ENCODE measurements at places on chromosomes 4 and X. TPM values are rescaled to one million over a fixed set of nuclear protein-coding genes. Genes with fewer than 3 reads are reported as not detected.
A peak's percentile ranks its signal among the peaks of the same experiment; 100 is the strongest.

The P2RY8 gene
- 2.5 TPM for total RNA-seq

The RIPPLY1 gene
- total RNA-seq = 0.40 TPM

The JCHAIN gene
- total RNA-seq = 13.3 TPM

The UBL4A gene
- total RNA-seq = 29.4 TPM

The RHOXF2B gene
- total RNA-seq = not detected

The SOX3 gene
- not detected for total RNA-seq

The MAMLD1 gene
- total RNA-seq = 15.3 TPM

The TACR3 gene
- not detected for total RNA-seq

DNA sequence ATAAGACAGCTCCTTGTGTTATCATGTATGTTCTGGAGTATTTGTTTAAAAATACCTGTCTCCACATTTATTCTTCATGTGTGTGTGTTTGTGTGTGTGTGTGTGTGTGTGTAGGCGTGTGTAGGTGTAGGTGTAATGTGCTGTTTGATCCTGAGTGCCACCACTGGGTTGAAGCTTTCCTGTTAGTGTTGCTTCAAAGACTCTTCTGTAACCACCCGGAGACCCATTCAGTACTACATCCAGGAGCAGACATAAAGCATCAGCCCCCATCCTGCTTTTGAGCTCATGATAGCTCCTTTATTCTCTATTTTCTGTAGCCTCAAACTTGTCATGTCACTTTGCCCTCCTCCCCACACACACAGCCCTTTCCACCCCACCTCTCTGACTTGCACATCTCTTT lies 3.0 kb upstream of the ZDHHC9 start:
- DNase-seq = no peak

DNA sequence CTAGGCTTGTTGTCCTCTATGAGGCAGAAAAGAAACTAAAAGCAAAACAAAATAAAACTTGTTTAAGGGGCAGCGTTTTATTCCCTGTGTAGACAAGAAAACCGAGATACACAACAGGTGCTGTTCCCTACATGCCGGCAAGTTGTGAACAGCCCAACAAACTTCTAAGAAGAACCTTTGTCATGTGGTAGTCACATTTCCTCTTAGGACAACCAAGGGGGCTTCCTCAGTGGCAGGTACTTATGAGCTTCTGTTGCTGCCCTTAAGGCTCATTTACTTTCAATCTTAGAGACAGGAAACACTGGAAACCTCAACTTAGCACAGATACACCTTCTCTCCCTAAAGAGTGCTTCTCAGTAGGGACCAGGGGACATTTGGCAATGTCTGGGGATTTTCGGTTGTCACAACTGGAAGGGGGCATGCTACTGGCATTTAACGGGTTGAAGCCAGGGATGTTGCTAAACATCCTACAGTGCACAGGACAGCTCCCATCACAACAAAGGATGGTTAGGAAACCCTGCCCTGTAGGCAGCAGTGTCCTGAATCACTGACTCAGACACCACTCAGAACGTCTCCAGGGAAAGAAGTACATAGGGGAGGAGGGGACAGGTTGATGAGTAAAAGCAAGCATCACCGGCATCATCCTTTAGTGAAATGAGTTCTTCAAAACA lies 111.0 kb downstream of the ASB9 start:
- no peak for DNase-seq

- no peak for DNase-seq
Observed at GRCh38 chr4:76457885-76458284, 22.9 kb downstream of the SHROOM3 start.

- DNase-seq = no peak
Observed at GRCh38 chrX:17774053-17774452, 36.8 kb downstream of the SCML1 start.

DNA sequence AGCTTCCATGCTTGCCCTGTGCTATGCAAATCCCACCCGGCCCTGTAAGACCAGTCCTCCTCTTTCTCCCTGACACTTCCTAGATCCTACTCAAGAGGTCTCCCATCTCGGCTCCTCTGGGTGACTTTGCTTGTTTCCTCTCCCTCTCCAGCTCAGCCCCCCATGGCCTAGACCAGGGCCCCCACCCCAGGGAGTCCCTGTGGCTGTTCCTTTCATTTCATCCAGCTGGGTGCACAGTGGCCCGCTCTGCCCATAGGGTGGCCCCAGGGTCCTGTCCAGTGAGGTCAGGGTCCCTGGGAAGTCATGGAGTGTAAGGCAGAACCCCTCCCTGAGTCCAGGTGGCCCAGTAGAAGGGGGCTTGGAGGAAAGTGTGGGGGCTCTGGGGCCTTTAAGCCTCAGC lies 52.3 kb upstream of the NKX1-1 start:
- DNase-seq = peak; percentile 36

DNA sequence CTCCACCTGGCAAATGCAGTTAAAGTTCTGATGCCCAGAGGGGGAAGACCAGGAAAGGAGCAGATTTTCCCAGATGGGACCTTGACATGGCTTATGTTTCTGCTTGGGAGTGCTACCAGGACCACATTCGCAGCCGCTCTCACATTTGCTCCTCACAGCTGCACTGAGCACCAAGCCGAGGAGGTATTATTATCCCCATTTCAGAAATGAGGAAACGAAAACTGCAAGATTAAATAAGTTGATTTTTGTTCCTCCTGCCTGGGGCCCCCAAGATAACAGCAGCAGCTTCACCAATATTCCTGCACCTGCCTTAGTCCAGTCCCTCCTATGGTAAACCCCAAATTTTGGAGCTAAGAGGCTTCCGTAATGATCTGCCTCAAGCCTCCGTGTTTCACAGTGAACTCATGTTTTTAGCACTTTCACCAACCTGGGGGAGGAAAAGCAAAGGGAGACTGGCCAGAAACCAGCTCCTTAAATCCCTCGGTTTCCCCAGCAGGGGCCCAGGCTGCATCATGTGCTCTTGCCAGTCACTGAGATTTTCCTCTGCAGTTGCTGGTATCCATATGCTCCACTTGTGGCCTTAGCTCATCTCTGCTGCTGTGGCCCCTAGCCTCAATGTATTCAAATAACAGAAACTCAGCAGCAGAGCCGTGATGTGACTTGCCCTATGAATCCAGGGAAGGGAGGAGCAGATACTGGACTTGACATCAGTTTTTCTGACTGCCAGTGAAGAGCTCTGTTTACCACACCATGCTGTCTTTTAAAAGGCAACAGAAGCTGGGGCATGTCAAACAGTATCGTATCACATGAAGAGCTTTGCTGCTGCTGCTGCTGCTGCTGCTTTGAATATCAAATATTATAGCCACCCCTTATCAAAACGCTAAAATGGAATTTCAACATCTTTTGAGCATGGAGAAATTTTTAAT lies 95.5 kb upstream of the KLHL13 start:
- DNase-seq = no peak

- no peak for DNase-seq
Observed at GRCh38 chr4:84433633-84434222, 65.4 kb downstream of the NKX6-1 start.

DNA sequence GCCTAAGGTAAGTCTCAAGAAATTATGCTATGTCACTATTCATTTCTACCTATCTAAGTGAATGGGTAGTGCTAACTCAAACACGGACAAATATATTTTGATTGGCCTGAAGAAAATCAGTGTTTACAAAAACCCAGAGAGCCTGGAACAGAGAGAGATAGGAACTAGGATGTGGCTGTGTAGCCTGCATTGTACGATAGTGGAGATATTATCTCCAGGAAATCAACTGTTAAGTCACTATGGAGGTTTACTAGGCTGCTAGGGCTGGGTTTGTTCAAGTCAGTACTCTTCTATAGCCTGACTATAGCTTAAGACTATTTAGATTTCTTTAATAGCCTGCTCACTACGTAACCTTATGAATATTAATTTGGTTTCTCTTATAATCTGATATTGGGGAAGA lies 127.9 kb downstream of the TACR3 start:
- DNase-seq = no peak

- no peak for DNase-seq
Observed at GRCh38 chr4:2248821-2249261, 6.9 kb upstream of the HAUS3 start.

DNA sequence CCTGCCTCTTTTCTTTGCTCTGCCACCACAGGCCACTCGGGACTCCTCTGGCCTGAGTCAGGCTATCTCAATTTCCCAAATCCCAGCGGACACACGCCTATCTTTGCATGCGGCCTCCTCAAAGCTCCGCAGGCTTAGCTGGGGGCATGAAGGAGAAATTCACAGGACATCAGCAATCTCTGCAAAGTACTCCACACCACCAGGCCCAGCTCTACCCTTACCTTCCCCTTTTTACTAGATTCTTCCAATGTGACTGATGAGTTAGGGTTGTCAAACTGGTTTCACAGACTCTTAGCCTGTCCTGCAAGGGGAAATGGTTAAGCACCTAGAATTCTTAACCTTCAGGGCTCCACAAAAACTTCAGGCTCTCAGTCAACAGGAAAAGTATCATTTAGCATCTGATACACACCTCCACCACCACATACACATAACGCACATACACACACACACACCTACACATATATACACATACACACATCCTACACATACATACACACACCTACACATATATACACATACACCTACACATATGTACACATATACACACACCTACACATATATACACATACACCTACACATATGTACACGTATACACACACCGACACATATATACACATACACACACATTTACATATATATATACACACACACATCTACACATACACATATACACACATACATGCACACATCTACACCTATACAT lies 349.1 kb downstream of the ANK2 start:
- no peak for DNase-seq

GRCh38 chrX:110318664-110318968 lies 731 bp upstream of the AMMECR1 start:
- no peak for DNase-seq

DNA sequence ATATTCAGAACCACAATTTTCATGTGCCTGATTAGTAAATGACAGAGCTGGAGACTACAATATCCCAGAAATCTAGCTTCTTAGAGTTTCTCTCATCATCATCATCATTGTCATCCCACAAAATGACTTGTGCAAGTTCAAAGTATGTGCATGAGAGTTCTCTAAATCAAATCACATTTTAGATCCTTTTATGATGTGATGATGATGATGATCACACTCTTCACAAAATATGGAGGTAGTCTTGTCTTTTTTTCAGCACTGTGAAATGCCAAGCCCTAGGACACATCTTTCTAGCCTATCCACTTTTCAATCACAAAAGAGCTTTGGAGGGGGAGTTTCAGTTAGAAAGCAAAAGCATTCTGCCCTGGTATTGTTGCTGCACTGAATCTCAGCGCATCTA lies 7.4 kb downstream of the MBNL3 start:
- DNase-seq = no peak

DNA sequence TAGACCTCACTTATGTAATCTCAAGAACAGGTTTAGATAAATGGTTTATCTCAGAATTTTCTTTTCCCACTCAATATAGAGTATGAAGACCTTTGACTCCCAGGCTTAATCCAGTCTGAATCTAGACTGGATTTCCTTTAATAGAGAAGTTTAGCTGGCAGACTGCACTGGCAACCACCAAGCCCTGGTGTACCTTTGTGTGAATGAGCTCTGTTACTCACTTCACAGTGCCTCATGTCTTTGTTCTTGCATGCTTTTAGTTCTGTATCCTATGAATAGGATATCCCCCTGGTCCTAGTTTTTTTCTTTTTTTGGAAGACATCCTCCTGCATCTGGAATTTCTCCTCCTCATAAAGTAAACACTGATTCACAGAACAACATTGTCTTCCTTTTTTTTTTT lies 53.2 kb upstream of the MCUB start:
- no peak for DNase-seq

DNA sequence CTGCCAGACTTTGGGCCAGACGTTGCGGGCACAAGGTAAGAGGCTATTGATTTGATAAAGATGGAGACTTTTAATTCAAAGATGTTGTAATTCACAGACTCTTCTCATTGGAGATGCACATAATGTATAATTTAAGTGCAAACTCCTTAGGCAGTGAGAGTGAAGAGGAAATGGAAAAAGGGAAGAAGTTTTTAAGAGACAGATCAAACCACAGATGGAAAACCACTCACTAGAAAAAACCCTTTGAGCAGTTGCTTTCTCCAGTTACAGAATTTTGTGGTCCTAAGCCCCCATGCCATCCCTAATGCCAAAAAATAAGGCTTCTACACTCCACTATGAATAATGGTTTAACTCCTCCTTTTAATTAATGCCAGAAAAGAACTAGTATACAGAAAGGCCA lies 977.1 kb upstream of the PRKX start:
- no peak for DNase-seq

GRCh38 chrX:87160435-87161010 lies 357.1 kb upstream of the KLHL4 start:
- no peak for DNase-seq

DNA sequence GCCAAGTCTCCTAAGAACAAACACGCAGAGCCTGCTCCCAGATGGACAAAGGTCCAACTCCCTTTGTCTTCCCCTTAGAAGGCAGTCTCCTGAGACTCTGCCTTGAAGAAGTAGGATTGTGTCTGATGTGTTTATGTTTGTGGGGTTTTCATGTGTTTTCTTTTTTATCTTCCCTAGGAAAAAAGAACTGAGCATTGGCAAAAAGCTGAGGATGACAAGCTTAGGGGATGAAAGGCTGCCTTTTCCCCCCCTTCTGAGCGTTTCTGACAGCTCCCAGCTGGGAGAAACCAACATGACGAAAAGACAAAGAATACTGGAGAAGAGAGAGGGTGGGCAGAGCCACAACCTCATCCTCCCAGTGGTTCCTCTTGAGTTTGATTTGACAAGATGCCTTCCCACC lies 181.1 kb downstream of the EVC2 start:
- DNase-seq = no peak

DNA sequence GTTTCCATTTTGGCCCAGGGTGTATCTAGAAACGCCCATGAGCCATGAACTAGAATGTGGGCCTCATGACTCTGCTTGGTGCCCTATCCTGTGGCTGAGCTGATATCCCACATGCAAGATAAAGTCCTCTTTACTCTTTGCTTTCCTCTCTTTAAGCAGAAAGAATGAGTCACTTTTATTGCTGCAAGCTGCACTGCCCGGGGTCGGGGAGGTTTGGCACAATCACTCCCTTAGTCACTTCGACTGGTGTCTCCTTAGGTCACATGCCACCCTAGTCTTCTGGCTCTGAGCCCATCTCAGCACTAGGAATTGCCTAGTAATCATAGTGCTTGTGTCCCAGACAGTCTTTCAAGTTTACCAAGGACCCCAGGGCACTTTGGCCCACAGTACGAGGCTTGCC lies 75.1 kb upstream of the CXorf66 start:
- DNase-seq = no peak

DNA sequence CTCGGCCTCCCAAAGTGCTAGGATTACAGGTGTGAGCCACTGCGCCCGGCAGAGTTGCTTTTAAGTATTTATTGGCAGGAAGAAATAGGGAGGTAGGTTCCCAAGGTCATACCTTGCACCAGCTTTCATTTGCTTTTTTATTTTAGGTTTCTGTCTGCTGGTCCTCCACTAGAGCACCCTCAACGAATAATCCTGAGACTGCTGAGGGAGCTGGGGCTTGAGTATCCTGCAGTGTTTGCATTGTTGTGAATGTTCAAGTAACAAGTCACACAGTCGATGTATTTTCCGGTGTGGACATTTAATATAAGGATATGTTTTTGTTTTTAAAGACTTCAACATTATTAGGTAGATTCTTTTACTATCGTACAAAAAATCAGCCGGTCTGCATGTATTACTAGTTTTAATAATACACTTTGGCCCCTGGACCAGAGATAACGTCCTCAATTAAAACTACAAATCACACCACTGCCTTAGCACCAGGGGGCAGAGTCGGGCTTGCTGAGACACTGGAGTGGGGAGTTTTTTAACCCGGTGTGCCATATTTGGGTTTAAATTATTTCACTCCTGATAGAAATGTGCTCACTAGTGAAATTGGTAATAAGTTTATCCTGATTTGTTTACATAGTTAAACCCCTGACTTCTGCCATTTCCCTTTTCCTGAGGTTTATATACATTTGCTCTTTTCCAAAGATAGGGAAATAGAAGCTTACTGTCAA lies 11.6 kb downstream of the SMIM20 start:
- no peak for DNase-seq

GRCh38 chr4:56552273-56552672 lies 46.7 kb downstream of the ARL9 start:
- no peak for DNase-seq
